Stimulated activated CD4-positive, alpha-beta T cell treated with anti-CD3 and anti-CD28 coated beads, Interleukin-1b, Interleukin-23, amount 100 ng/mL, for 24 hours (primary cell): ENCODE measurements at places on chromosomes 16 and 17.

DNA sequence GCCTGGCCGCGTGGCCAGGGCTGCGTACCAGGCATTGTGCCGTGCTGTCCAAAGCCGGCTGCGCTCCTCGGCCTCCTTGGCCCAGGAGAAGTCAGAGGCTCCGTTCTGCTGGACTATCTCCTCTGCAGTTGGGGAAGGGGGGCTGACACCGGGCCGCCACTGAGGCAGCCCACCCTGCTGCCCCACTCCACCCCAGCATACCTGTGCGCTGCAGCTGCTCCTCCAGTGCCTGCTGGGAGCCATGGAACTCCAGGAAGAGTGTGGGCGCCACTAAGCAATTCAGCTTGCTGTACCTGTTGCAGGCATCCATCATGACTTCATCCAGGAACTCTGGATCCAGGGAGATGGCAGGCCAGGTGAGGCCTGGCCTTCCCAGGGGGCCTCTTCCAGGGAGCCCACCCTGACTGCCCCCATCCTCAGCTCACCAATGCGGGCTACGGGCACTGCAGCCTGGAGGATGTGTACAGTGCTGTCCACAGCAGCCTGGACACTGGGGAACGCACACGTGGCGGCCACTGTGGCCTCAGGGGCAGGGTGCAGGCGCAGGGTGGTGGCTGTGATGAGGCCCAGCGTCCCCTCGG lies 2.9 kb downstream of the LDHD start:
- DNase-seq: no peak

- DNase-seq: no peak
These were observed 21.4 kb downstream of the ZC3H18 start for GRCh38 chr16:88591577-88592021.

GRCh38 chr16:35296962-35297653 lies 1837.7 kb downstream of the TP53TG3F start:
- DNase-seq: no peak

- DNase-seq: no peak
These were observed 94.5 kb downstream of the METRNL start for GRCh38 chr17:83173914-83174361.

DNA sequence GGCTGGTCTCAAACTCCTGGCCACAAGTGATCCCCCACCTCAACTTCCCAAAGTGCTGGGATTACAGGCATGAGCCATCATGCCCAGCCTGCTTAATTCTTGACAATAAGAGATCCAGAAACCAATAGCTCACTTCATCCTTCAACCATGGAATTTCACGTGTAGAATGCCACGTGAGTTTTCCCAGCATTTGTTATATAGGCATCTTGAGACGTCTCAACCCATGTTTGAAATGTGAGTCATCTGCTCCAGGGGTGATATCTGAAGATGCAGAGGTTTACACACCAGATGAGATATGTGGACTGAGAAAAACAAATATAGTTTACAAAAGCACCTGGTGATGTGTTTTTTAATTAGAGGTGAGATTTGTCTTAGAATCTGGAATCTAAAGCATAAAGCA lies 7.1 kb downstream of the TEKT3 start:
- DNase-seq: no peak

DNA sequence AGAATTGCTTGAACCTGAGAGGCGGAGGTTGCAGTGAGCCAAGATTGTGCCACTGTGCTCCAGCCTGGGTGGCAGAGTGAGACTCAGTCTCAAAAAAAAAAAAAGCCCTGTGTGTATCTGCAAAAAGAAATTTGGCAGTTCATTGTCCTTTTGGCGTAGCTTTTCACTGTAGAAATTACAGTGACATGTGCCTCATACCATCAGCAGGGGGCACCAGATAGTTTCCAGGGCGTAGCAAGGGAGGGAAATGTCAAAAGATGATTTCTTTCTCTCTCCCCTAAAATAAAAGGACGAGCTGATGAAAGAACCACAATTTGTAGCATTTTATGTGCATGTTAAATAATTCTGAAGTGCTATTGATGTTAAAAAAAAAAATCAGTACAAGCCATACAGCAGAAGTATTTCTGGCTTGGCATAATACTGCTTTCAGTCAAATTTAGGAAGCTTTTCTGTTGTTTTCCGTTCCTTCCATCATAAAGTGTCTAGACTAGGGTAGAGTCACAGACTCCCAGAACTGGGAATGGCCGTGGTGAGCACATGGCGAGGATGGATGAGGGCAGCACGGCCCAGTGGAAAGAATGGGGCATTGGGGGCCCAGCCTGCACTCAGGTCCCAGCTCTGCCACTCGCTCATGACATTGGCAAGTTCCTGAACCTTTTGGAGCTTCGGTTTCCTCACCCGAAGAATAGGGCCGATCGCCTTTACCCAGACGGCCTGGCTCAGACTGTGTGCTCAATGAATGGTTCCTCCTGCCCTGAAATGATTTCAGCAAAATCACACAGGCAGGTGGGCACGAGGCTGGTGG lies 59.8 kb upstream of the RPH3AL start:
- no peak for DNase-seq

DNA sequence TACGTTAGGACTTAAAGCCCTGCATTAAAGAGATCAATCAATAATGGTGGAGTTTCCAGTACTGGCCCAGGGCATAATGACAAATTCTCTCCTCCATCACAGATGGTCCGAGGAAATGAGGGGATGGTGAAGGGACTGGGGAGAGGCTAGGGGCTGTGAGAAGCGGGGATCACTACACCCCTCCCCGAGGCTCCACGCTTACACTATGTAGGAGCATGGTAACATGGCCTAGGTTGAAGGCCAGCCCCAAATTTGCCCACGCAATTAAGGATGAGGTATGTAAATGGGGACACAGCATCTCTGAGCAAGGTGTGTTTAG lies 8.0 kb upstream of the AKTIP start:
- no peak for DNase-seq

DNA sequence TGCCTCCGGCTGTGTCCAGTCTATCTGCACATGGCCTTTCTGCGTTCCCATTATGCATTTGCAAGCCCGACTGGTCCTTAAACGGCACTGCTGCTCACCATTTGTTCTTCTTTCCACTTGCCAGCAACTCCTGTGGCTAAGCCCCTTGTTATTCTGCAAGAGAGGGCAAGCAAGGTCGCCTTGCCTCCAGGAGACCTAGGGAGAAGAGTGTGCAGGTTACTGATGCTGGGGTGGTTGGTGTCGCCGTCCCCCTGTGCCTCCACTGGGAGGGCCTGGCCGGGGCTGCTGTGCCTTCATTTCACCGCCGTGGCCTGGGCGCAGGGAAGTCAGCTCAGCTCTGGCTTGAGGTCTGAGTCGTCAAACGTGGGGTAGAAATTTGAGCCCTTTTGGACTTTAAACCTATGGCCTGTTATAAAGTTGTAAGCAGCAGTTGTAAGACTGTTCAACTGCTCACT lies 12.7 kb downstream of the SLC6A4 start:
- no peak for DNase-seq

- no peak for DNase-seq
These were observed at the start of gene RPH3AL for GRCh38 chr17:352421-353212. Gene RPH3AL, minus strand, starts transcription at chr17:352807. Its CDS starts 25,264 bp downstream, at chr17:327543.

GRCh38 chr16:88941913-88942909 lies 34.8 kb downstream of the CBFA2T3 start:
- peak; percentile 28 for DNase-seq

- no peak for DNase-seq
These were observed 18.1 kb downstream of the NCOR1 start for GRCh38 chr17:16197276-16197675.

DNA sequence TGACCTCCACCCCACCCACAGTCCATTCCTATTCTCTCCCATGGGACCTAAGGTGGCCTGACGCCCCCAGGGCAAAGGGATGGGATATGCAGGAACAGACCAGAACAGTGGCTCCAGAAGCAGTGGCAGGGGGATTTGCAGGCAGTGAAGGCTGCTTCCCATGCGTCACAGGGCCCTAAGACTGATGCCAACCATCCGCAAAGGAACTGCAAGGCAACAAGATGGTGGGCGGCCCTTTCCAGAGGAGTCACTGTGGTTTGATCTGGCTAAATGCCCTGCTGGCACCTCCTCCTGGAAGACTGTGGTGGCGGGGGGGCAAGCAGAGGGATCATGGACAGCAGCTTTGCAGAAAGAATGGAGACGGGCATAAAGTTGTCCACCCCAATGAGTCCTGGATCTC lies 4.4 kb upstream of the SLC39A11 start:
- DNase-seq: no peak

- DNase-seq: no peak
These were observed 821 bp downstream of the C16orf86 start for GRCh38 chr16:67667453-67667816.

DNA sequence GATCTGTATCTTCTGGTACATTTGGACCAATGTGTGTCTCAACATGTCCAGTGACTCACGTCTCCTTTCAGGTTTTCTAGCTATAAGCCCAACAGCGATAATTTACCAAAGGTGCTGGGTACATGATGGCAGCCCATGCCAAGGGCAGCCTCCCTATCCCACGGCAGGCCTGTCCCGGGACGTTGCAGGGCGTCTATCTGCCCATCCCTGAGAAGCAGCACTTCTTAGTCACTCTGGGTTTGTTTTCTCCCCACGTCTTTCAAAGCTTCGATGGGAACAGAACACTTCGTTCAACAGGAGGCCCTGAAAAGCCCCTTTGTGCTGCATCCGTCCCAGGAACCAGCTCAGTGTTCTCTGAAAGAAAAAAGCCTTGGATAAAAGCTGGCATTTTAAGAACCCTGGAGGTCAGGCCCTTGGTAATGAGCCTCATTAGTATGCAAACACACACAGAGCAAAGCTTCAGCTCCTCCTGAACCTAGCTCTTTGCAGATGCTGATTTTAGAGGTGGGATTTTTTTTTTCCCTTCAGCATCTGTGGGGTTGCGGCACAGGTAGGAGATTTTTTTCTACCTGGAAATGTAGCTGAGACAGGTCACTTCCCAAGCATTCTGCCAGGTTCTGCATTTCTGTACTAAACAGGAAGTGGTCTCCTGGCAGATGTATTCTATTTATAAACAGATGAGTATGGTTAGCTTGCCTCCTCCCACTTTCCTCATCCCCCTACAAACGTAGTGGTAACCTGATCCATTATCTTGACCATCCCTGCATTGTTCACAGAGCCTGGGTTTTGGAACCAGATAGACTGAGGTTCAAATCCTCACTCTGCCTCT lies 17.5 kb upstream of the MT4 start:
- DNase-seq: no peak

DNA sequence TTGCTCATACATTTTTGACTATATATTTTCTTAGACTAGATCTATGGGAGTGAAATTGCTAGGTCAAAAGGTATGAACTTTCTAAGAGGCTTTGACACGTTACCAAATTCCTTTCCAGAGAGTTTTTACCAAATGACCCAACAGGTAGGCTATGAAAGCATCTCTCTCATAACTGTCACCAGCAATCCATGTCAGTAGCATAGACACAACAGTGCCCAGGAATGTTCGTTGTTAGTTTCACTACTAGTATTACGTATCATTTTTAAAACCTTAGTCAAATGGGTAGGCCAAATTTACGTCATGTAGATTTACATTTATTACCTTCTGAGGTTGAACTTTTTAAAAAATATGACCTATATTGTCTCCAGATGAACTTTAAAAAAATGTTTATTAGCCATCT lies 66.8 kb downstream of the MARCHF10 start:
- no peak for DNase-seq

- no peak for DNase-seq
These were observed 42.8 kb downstream of the SPOP start for GRCh38 chr17:49635121-49635520.

GRCh38 chr16:19008245-19009169 lies 24.8 kb downstream of the TMC7 start:
- no peak for DNase-seq

- DNase-seq: no peak
These were observed 1.5 kb downstream of the MYBBP1A start for GRCh38 chr17:4553669-4554068.

- DNase-seq: no peak
These were observed 893 bp upstream of the ODF4 start for GRCh38 chr17:8338753-8339140.

GRCh38 chr17:28468781-28469180 lies 4.7 kb upstream of the SLC13A2 start:
- no peak for DNase-seq

- DNase-seq: peak; percentile 2
These were observed 115.8 kb downstream of the NPIPB11 start for GRCh38 chr16:29290631-29291247.

- DNase-seq: no peak
These were observed 4.5 kb upstream of the IRX3 start for GRCh38 chr16:54290833-54291655.

GRCh38 chr17:78761789-78762406 lies 20.2 kb downstream of the CYTH1 start:
- no peak for DNase-seq

- DNase-seq: no peak
These were observed 1.6 kb downstream of the MPO start for GRCh38 chr17:58279016-58279711.

DNA sequence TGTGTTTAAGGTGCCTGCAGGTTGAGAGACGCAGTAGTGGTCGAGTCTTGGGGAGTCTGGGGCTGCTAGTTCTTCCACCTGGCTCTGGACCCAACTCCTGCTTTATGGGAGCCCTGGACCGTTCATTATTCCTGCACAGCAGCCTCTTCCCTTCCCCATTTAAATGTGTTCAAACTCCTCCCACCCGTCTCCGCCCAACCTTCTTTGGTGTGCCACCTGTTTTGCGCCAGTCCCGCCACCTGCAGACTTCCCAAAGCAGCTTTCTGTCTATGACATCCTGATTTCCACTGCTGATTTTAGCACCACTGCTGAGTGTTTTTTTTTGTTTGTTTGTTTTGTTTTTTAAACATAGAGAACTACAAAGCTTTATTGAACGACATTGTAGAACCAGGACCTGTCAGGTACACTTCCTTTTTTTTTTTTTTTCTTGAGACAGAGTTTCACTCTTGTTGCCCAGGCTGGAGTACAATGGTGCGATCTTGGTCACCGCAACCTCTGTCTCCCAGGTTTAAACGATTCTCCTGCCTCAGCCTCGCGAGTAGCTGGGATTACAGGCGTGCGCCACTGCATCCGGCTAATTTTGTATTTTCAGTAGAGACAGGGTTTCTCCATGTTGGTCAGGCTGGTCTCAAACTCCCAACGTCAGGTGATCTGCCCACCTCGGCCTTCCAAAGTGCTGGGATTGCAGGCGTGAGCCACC lies 12.8 kb downstream of the ADORA2B start:
- no peak for DNase-seq

- peak; percentile 35 for DNase-seq
These were observed 36.0 kb downstream of the PGS1 start for GRCh38 chr17:78414178-78415162.

GRCh38 chr17:76198702-76199101 lies 41.6 kb downstream of the RNF157 start:
- DNase-seq: no peak

GRCh38 chr16:3054965-3055733 lies 8.8 kb downstream of the MMP25 start:
- DNase-seq: no peak
